ENCODE measurements at places on chromosomes 11 and 22.
A peak's percentile ranks its signal among the peaks of the same experiment; 100 is the strongest.

DNA sequence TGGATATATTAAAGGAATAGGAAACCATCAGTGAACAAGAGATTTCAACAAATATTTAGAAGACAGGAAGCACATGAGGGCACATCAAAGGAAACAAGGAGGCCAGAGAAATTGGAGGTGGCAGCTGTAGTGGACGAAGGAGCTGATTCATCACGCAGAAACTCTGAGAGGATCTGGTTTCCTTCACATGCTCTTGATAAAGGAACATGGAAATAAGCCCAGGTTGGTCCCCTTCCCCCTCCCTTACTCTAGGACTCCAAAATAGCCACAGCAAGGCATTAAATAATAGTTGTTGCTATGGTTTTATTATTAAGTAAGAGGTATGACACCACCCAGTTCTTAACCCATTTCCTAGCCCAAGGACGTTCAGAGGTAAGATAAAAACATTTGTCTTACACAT lies 11.3 kb downstream of the IZUMO1R start:
- no peak for DNase-seq

- DNase-seq, result no peak
Observed at GRCh38 chr11:130190371-130190881, 30.8 kb downstream of the ST14 start.

DNA sequence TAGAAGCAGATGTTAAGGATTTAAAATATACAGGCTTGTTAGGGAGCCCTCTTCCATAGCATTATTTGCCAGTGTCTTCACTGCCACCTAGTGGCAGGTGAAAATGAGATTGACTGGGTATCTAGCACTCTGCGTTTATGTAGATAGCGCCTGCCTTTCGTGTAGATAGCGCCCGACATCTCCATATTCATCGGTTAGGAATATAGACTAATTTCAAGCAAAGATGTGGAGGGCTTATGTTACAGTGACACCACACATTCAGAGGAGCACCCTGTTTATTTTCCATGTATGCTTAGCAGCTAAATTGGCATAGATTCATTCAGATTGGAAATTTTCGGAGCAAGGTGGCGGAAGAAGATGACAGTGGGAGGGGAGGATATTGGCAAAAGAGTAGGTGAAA lies 72.0 kb downstream of the SLC5A12 start:
- peak; percentile 77 for DNase-seq

GRCh38 chr11:36467916-36468315 lies 42.2 kb downstream of the TRAF6 start:
- DNase-seq, result no peak

GRCh38 chr11:6627762-6628241 lies 8.6 kb upstream of the TPP1 start:
- no peak for DNase-seq

DNA sequence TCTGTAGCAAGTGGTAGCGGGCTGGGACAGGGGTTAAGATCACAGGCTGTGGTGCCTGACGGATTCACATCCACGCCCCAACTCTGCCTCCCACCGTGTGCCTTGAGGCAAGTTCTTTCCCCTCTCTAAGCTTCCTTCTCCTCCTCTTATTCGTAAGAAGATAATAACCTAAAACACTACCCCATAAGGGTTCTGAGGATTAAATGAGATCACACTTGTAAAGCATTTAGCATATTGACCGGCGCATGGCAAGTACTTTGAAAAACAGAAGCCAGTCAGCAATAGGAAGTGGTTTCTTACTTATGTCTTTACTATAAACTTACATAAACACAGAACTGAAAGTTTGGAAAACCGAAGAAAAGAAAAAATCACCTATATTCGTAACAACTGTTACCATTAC lies 15.5 kb upstream of the LMO2 start:
- peak; percentile 45 for DNase-seq

DNA sequence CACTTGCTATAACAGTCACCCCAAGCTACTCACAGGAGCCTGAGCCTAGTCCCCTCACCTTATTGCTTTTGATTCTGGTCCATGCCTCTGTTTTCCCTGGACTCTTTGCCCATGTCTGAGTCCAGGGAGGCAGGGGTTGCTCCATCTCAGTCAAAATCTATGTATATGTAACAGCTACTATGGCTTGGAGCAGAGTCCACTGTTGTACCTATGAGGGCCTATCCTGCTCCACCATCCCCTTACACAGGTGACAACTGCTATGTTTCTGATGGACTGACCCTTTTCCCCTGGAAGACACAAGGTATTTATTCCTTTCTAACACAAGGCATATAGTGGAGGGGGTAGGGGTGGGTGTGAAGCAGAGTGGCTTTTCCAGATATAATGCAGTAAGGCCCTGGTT lies 119.6 kb downstream of the VPREB1 start:
- DNase-seq, result no peak

- no peak for DNase-seq
Observed at GRCh38 chr22:41523464-41524221, 20.6 kb downstream of the POLR3H start.

- DNase-seq, result peak; percentile 77
Observed at GRCh38 chr22:26398741-26399153, 30.3 kb upstream of the ASPHD2 start.

- DNase-seq, result no peak
Observed at GRCh38 chr11:9783986-9784385, 120.1 kb downstream of the SWAP70 start.

DNA sequence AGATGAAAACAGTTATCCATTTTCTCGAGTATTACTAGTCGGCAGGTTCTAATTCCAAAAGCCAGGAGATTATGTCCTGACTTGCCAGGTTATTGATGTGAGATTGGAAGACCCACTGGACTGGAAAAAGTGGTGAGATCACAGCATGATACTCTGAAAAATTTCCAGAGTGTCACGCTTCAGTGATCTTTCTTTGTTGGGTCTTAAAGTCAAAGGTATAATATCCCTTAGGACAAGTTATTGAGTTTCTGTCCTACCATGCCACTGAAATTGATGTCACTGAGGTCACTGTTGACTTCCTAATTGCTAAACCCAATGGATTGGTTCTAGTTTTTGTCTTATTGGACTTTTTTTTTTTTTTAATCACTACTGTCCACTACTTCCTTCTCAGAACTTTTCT lies 104.5 kb upstream of the GRAMD1B start:
- no peak for DNase-seq

DNA sequence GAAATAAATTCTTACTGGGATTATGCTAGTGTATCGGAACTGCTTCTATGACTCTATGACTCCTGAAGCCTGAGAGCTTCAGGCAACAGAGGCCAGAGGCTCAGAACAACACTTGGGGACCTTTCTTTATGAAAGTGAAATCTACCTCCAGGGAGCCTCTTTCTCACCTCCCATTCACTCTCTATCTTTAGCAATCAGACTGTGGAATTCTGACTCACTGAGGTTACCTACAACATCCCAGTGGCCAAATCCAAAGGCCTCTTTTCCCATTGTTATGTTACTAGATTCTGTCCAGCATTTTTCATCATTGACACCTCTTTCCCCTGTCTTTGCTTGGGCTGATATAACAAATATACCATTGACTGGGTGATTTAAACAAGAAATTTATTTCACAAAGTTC lies 14.1 kb upstream of the CYB5R2 start:
- DNase-seq, result no peak

GRCh38 chr11:14916403-14916802 lies 24.4 kb upstream of the CYP2R1 start:
- DNase-seq, result no peak

DNA sequence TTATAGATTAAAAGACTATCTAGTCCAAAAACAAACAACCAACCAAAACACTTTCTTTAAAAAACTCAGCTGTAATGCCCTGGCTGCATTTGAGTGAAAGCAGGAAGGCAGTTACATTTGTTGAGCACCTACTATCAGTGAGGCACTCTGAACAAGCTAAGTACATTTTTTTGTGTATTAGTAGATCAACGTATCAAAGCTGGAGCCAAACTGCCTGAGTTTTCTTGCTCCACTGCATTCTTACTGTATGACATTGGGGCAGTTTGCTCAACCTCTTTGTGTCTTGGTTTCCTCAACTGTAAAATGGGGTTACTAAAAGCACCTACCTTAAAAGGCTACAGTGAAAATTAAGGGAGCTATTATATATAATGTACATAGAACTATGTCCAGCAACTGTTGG lies 22.0 kb downstream of the COA4 start:
- no peak for DNase-seq

DNA sequence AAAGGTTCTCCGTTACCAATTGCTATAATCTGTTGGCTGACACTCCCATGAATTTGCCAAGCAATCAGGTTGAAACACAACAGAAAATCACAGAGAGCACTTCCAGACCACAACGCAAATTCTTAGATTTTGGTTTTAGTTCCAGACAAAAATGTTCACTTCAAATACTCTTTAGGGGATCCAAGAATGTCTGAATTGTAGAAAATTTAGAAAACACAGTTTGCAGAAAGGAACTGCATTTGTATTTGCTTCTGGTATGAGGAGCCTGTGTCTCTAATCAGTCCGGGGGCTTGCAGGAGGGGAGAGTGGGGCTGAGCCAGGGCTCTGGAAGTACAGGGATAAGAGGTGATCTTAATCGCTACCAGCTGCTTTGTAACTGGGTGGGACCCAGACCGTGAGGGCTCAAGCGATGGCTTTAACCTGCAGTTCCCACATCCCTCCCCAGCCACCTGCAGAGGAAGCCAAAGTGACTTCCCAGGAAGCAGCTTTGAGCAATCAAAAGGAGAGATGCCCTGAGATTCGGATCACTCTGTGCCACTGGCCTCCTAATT lies 18.7 kb downstream of the SCUBE2 start:
- no peak for DNase-seq
